Vagina (tissue), 2 donors: ENCODE measurements at places on chromosomes 16 and 17.

- DNase-seq = no peak
These were observed 24.8 kb upstream of the PIK3R6 start for GRCh38 chr17:8892338-8892690.

DNA sequence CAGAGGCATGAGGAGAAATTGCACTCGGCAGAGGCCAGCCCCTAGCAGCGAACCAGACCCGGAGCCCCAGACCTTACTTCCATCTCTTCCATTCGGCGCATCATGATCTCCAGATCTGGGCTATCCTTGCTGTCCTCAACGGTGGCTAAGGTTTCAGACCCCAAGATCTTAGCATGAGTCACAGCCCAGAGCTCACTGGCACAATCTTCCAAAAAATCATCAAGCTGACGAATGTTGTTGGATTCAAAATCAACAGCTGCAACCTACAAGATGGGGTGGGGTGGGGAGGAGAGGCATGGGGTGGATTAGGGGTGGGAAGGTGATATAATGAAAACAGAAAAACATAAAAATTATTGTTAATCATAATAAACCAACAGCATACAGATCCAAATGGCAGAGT, 39.7 kb upstream of the PITPNM3 start:
- no peak for DNase-seq

DNA sequence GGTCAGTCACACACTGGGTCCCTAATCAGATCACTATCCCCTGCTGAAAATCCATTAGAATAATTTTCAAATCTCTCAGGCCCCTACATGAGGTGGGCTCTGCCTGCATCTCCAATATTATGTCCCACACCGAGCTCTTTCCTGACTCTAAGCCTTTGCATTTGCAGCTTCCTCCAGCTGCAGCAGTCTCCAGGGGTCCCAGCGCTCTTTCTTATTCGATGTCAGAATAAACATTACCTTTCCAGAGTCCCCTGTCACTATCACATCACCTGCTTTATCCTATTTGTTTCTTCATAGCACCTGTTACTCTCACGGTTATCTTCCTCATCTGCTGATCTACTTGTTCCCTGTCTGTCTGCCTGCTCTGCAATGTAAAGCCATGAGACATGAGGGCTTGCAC, 57.3 kb upstream of the MON1B start:
- no peak for DNase-seq

DNA sequence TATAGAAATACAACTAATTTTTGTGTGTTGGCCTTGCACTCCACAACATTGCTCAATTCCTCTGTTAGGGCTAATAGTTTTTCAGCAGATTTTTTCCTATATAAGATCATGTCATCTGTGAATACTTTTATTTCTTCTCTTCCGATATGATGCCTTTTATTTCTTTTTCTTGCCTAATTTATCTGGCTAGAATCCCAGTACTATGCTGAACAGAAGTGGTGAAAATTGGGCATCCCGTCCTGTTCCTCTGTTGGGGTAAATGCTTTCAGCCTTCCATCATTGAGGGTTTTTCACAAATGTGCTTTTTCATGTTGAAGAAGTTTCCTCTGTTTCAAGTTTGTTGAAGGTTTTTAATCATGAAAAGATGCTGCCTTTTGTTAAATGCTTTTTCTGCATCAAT, 22.7 kb upstream of the TNFRSF13B start:
- DNase-seq = no peak

- no peak for DNase-seq
These were observed 44.7 kb downstream of the PSME3IP1 start for GRCh38 chr16:57140931-57141668.

- DNase-seq = no peak
These were observed 304.6 kb upstream of the FOXF1 start for GRCh38 chr16:86205521-86206245.
